Hematopoietic multipotent progenitor cell treated with erythropoietin and hydrocortisone succinate and interleukin-3 and kit ligand, for 15 days (in vitro differentiated cells): ENCODE measurements at places on chromosomes 7 and 10.

- peak; percentile 40 for DNase-seq
These were observed 6.5 kb upstream of the DENND2A start for GRCh38 chr7:140646931-140647647.

DNA sequence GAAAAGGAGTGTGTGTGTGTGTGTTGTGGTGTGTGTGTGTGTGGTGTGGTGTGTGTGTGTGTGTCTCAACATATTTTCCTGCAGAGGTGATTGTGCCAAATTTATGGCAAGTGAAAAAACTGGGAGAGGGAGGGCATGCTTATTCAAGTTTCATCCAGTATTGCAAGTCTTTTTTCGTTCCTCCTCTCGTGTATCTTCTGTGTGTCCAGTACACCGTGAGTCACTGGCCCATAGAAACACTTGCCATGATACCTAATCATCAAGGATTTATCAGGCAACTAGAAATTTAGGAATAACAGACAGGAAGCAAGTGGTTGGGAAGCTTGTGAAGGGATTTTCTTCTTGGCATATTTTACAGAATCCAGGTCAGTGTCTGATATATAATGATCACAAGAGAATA, 820.5 kb downstream of the GATA3 start:
- no peak for DNase-seq

GRCh38 chr7:70527520-70528115, 604.3 kb upstream of the GALNT17 start:
- DNase-seq = no peak

DNA sequence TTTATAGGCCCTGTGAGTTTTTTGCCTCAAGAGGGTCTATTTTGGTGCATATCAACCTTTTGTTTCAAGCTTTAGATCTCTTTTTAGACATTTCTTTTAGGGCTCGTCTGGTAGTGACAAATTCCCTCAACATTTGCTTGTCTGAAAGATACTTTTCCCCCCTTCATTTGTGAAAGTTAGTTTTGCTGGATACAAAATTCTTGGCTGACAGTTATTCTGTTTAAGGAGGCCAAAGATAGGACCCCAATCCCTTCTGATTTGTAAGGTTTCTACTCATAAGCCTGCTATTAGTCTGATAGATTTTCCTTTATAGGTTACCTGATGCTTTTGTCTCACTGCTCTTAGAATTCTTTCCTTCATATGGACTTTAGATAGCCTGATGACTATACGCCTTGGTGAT, 36.1 kb upstream of the ARMC3 start:
- DNase-seq = no peak

- peak; percentile 24 for DNase-seq
These were observed 566 bp downstream of the ASNS start for GRCh38 chr7:97871659-97872024.

- no peak for DNase-seq
These were observed 91.3 kb downstream of the TCF7L2 start for GRCh38 chr10:113041324-113041723.

DNA sequence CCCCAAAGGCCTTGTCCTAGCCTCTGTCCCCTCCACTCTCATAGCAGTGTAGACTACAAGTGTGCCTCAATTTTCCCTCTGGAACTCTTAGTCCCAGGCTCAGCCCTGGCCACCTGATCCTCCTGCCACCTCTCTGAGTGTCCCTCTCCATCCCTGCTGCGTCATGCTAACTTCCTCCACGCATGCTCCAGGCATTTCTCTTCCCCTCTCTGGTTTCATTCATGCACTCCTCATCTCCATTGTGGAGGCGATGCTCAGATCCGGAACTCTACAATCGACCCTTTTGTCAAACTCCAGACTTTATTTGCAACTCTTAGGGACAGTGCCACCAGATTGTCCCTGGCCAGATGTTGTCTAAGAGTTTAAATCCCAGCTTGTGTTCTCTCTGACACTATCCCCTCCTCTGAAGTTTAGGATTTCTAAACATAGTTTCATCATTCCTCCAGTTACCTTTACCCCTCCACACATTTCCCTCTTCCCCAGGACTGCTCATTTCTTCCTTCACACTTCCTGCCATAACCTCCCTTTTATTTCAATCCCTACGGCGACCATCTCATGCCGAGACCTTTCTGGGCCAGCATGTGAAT, 492.6 kb downstream of the PLXNA4 start:
- DNase-seq = no peak

DNA sequence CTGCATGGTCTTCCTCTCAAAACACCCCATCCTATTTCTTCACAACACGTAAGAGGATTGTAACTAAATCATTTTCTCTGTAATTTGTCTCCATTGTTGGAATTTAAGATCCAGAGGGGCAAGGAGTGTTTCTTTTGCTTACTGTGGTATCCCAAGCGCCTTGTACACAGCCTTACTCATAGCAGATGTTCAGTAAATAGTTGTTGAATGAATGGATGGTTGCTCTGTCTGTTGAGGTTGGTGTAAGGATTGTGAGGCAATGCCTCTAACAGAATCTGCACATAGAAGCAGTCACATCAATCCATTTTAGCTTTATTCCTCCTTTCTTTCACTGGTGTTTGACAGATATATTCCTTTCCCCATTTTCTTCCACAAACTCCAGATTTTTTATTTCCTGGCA, 90.1 kb downstream of the ZNF365 start:
- DNase-seq = no peak

DNA sequence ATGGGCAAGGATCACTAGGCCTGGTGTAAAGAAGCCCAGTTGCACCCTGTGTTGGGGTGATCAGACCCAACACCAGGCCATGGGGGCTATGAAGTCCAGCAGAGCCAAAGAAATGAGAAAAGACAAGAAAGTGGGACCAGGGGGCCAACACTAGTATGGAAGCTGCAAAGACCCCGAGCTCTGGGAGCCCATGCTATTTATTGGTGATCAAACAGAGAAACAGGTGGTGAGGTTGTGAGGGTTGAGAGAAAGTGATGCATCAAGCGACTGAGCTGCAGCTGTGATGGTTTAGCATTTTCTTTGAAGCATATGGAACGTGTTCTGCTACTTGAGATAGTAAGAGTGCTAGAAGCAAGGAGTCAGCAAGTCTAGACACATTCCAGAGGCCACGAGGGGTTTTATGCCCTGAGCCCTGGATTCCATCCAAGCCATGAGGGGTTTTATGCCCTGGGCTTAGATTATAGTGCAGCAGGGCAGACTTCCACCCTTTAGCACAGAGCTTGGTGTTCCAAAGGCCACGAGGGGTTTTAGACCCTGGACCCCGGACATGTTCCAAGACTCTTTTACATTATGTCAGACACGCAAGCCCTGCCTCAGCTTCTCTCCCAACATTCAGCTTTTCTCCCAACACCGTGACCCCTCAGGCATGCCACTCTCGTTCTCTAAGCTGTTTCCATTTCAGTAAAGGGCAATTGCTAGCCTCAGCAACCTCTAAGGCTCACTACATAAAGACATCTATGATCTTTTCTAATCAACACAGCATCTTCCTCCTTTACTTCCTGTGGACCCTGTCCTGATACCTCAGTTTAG, 43.1 kb upstream of the GPAM start:
- DNase-seq = no peak

- DNase-seq = no peak
These were observed 35.3 kb downstream of the SKIDA1 start for GRCh38 chr10:21490028-21490710.
